Gastrocnemius medialis (tissue), 4 donors: ENCODE measurements at places on chromosomes 4 and X. TPM values are rescaled to one million over a fixed set of nuclear protein-coding genes. Genes with fewer than 3 reads are reported as not detected.

DNA sequence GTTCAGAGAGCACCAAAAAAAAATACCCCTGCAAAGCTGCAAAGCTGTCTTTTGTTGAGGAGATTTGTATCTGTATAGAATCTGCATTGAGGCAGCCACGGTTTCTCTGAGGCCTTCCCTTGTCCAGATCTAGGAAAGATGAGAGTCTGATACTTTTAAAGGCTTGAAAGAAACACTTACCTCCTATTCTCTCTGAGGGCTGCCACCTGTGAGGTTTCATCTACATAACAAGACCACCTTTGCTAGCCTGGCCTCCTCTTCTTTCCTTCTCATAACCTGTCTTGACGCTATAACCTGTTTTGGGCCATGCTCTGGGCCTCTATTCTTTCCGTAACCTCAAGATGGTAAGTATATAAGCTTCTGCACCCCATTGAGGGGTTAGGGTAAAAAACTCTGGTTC is 779.6 kb upstream of the HTR2C start:
- no peak for DNase-seq
- H3K27me3 ChIP-seq = no peaks in the 10 kb centered on the region

GRCh38 chr4:83212041-83212851 is 72.4 kb downstream of the COQ2 start:
- no peaks in the 10 kb centered on the region for H3K36me3 ChIP-seq
- no peaks in the 10 kb centered on the region for H3K4me1 ChIP-seq
- DNase-seq = no peak
- H3K27me3 ChIP-seq = no peaks in the 10 kb centered on the region

ADH1A gene
- total RNA-seq = 0.33 TPM

DNA sequence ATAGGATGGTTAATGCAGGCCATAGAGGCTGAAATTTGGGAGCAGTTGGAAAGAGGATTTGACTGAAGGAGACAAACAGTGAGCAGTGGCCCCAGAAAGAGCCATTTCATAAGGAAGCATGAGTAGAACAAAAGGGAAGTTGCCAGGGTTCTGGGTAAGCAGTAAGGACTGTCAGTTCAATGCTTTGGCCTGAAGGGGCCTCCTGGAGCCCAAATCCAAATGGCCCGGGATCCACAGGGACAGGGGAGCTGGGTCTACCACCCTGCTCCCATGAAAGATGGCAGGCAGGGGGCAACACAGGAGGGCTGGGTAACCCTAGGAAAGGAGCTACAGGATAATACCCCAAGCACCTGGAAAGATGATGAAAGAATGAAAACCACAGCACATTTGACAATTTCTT is 4.1 kb upstream of the INTS6L start:
- H3K27me3 ChIP-seq = peaks cover 8% of the 10 kb centered on the region
- H3K27ac ChIP-seq = no peak overlapping the region
- no peak overlapping the region for H3K4me3 ChIP-seq
- H3K36me3 ChIP-seq = no peaks in the 10 kb centered on the region
- H3K4me1 ChIP-seq = no peaks in the 10 kb centered on the region

- H3K27me3 ChIP-seq = no peaks in the 10 kb centered on the region
- H3K36me3 ChIP-seq = no peaks in the 10 kb centered on the region
- DNase-seq = peak; percentile 39
- no peak overlapping the region for H3K4me3 ChIP-seq
- H3K27ac ChIP-seq = peak overlapping the region; percentile 89
These were observed 178.8 kb downstream of the CAMK2D start for GRCh38 chr4:113582737-113583136.

DNA sequence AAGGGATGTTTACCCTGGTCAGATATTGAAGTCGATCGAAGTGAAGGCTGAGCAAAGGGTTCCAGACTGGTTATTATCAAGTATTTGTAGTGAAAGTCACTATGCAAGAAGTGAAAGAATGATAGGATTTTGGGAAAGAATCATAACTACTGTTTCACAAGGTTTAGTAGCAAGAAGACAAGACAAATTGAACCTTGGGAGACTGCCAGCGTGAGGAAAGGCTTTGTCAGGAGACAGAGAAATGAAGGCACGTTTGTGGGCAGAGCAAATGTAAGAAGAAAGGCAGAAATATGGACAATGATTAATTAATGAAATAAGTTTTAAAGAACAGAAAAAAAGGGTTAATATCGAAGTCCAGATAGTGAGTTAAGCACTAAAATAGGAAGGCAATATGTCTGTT is 456.8 kb downstream of the TRIML1 start:
- no peak overlapping the region for H3K27ac ChIP-seq
- DNase-seq = no peak
- H3K36me3 ChIP-seq = no peaks in the 10 kb centered on the region
- H3K4me1 ChIP-seq = no peaks in the 10 kb centered on the region

DNA sequence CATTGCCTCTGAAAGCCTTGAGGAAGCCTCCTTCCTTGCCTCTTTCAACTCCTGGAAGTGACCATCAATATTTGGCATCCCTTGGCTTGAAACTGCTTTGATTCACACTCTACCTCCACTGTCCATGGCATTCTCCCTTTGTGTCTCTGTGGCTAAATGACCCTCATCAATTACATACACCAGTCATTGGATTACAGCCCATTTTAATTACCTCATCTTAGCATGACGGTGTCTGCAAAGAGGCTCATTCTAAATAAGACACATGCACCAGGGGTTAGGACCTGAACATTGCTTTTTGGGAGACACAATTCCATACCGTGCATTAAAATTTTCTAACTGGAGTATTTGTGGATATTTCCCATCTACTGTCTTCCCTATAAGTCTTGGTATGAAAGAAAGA is 60.7 kb upstream of the FAM9A start:
- no peaks in the 10 kb centered on the region for H3K4me1 ChIP-seq
- no peak overlapping the region for H3K27ac ChIP-seq
- H3K36me3 ChIP-seq = no peaks in the 10 kb centered on the region
- H3K4me3 ChIP-seq = no peak overlapping the region

DNA sequence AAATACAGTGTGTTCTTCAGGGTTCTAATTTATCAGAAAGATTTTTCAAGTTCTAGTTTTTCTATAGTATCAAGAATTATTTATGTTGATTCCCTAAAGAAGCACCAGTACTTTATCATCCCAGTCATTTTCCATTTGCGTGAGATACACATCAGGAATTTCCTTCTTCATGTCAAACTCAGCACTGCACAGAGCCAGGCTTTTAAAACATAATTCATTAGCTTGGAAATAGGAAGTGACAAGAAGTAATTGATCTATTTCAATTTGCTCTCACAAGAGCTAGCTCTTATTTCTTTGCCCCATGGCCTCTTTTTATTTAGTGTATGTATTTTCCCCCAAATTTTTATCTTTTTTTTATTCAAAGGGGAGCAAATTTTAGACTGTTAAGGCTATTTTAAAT is 13.0 kb upstream of the SLC10A4 start:
- no peaks in the 10 kb centered on the region for H3K27me3 ChIP-seq
- no peak for DNase-seq
- no peak overlapping the region for H3K27ac ChIP-seq
- H3K4me3 ChIP-seq = no peak overlapping the region

DNA sequence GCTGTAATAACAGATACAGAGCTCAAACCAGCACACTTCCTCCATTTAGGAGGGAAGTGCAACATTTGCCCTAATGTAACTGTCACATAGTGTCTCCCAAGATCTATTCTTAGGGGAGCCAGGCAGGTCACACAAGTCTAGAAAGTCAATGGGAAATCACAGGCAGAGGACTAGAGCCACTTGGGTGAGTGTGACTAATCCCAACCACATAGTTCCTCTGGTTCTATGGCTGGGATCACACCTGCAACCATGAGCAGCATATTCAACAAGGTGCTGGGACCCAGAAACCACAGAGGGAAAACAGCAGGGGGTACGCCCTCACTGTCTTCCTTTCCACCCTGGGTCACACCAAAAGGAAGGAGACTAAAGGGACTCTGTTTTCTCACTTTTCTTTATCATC is 66.8 kb upstream of the TACR3 start:
- H3K27ac ChIP-seq = no peak overlapping the region
- no peak for DNase-seq
- H3K4me1 ChIP-seq = no peaks in the 10 kb centered on the region
- no peaks in the 10 kb centered on the region for H3K27me3 ChIP-seq

DNA sequence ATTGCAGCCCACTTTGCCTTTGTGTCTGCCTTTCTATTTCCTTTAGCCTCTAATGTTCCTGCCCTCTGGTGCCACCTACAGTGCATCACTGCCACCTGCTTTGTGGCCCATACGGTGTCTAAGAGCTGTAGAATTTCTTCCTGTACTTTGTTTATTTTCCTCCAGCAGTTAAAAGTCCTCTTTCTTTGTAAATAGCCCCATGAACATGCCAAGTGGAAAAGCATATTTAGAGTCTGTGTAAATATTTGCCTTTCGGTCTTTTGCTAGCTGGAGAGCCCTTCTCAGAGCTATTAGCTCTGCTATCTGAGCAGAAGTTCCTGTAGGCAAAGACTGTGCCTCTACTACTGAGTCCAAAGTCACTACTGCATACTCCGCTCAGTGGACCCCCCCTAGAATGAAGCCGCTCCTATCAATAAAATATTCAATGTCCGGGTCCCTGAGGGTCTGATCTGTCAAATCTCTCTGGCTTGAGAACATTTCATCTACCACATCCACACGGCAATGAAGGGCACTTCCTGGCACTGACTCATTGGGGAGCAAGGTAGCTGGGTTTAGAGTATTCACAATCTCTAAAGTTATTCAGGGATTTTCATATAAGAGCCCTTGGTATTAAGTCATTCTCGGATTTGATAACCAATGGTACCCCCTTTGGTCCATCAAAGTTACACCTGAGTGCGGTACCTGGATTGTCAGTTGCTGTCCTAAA is 36.3 kb downstream of the SULT1E1 start:
- no peaks in the 10 kb centered on the region for H3K4me1 ChIP-seq
- H3K27me3 ChIP-seq = no peaks in the 10 kb centered on the region
- no peak overlapping the region for H3K27ac ChIP-seq
- H3K4me3 ChIP-seq = no peak overlapping the region
- no peaks in the 10 kb centered on the region for H3K36me3 ChIP-seq

- no peaks in the 10 kb centered on the region for H3K36me3 ChIP-seq
- peak within 1 kb of the TSS; percentile 36 for H3K27ac ChIP-seq
- peaks cover 3% of the 10 kb centered on the region for H3K27me3 ChIP-seq
- no peaks in the 10 kb centered on the region for H3K4me1 ChIP-seq
- peak; percentile 12 for DNase-seq
- H3K4me3 ChIP-seq = no peak within 1 kb of the TSS
These were observed at the start of gene BMX for GRCh38 chrX:15500497-15500966. Gene BMX, plus strand, starts transcription at chrX:15500807. Its CDS starts 7,547 bp downstream, at chrX:15508354.

ASIC5 gene
- total RNA-seq = not detected

TLR3 gene
- 1.6 TPM for total RNA-seq

- no peaks in the 10 kb centered on the region for H3K27me3 ChIP-seq
- no peak overlapping the region for H3K27ac ChIP-seq
- H3K4me3 ChIP-seq = no peak overlapping the region
- H3K4me1 ChIP-seq = no peaks in the 10 kb centered on the region
- H3K36me3 ChIP-seq = no peaks in the 10 kb centered on the region
- no peak for DNase-seq
These were observed 280.1 kb upstream of the ZFP42 start for GRCh38 chr4:187715466-187715865.

- DNase-seq = no peak
- peaks cover 5% of the 10 kb centered on the region for H3K4me1 ChIP-seq
- H3K27ac ChIP-seq = peak overlapping the region; percentile 82
- peak overlapping the region; percentile 98 for H3K4me3 ChIP-seq
- no peaks in the 10 kb centered on the region for H3K36me3 ChIP-seq
These were observed 796 bp upstream of the ZNF141 start for GRCh38 chr4:336893-337142.

PNMA6F gene
- total RNA-seq = not detected

- H3K4me3 ChIP-seq = no peak overlapping the region
- H3K27me3 ChIP-seq = no peaks in the 10 kb centered on the region
- H3K36me3 ChIP-seq = no peaks in the 10 kb centered on the region
- DNase-seq = no peak
- H3K27ac ChIP-seq = peak overlapping the region; percentile 30
These were observed 276.4 kb downstream of the SPRY1 start for GRCh38 chr4:123672987-123673386.

HSD17B13 gene
- total RNA-seq = 0.13 TPM

DNA sequence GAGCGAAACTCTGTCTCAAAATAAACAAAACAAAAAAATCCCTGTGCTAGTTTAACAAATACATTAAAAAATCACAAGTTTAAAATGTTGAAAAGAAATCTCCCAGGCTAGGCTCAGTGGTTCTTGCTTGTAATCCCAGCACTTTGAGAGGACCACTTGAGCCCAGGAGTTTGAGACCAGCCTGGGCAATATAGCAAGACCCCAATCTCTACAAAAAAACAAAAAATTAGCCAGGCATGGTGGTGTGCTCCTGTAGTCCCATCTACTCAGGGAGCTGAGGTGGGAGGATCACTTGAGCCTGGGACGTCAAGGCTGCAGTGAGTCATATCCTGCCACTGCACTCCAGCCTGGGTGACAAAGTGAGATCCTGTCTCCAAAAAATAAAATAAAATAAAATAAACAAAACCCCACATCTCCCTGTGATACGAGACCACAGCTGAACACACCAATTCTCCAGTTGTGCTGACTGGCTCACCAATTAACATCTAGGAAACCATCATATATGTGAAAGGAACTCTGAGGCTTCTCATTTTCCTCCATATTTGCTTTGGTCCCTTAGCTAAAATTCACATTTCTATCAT is 7.3 kb downstream of the RPS4X start:
- H3K27me3 ChIP-seq = no peaks in the 10 kb centered on the region
- H3K36me3 ChIP-seq = peaks cover 47% of the 10 kb centered on the region
- no peak for DNase-seq
- no peak overlapping the region for H3K27ac ChIP-seq
- H3K4me1 ChIP-seq = no peaks in the 10 kb centered on the region

ZCCHC12 gene
- total RNA-seq = not detected

DNA sequence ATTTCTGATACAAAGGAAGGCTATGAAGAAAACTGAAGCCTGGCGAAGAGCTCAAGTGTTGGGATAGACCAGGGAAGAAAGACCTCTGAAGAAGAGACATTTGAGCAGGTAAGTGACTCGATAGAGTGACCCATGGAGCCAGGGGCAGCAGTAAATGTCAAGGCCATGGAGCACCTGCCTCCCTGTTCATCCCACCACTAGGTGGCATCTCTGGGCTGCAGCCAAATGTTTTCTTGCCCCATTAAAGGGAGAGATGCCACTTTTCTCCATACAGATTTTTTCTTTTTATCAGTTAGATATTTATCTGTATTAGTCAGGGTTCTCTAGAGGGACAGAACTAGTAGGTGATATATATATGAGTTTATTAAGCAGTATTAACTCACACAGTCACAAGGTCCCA is 4.9 kb upstream of the ZNF81 start:
- H3K4me1 ChIP-seq = no peaks in the 10 kb centered on the region
- no peak overlapping the region for H3K27ac ChIP-seq
- no peaks in the 10 kb centered on the region for H3K27me3 ChIP-seq
- no peak overlapping the region for H3K4me3 ChIP-seq
- DNase-seq = peak; percentile 2
- no peaks in the 10 kb centered on the region for H3K36me3 ChIP-seq
